ENCODE measurements at places on chromosomes 16 and 17.

DNA sequence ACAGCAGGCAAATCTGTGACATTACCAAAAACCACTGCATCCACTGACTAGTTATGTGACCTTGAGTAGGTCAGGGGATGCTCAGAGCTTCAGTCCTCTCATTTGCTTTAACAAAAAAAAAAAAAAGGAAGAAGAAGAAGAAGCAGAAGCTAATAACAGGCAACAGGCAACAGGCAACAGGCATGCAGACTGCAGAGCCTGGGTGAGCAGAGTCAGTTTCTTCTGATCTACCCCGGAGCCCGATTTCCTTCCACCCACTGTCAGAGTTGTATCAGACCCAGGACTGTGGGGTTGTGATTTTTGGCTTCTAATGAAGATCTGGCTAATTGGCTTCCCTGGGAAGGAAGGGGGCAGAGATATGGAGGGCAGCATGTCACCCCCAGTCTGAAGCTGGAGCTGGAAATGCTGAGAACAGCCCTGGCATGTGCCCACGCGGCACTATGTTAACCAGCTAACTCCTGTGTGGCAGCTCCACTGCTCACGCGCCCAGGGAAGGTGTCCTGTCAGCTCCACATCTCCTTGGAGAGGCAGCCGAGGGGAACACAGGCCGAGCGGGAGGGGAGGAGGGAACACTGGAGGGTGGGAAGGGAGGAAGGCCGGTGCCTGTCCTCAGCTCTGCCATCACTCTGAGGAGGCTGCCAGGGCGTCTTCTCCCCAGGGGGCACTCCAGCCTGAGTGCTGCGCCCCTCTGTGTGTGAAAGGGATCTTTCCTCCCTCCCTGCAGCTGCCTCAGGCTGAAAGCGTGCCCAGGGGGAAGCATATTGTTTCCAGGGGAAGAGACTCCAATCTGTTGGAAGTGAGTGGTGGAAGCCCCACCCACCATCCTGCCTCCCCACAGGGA is 17.6 kb downstream of the SRCIN1 start:
- H3K4me1 ChIP-seq: peaks cover 32% of the 10 kb centered on the region
- H3K4me3 ChIP-seq: no peak overlapping the region

DNA sequence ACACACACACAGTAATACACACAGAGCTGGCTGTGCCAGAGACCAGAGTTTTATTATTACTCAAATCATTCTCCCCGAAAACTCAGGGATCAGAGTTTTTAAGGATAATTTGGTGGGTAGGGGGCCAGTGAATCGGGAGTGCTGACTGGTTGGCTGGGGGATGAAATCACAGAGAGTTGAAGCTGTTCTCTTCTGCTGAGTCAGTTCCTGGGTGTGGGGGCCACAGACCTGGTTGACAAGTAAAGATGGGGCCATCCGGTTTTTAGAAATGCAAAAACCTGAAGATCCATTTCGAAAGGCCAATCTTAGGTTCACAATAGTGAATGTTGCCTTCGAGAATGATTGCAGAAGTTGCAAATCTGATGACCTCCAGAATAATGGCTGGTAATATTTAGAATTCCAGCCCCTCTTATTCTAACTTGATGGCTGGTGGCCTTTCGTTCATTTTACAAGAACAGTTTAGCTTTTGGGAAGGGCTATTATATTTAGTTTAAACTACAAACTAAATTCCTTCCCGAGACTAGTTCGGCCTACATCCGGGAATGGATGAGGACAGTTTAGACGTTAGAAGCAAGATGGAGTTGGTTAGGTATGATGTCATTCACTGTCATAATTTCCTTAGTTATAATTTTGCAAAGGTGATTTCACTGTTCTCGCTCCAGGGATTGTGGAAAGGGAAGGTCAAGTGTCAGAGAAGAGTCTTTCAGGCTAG is 123.2 kb downstream of the KCNJ18 start:
- H3K27me3 ChIP-seq: no peaks in the 10 kb centered on the region
- no peak overlapping the region for H3K27ac ChIP-seq
- no peak overlapping the region for H3K4me3 ChIP-seq
- no peaks in the 10 kb centered on the region for H3K4me1 ChIP-seq

DNA sequence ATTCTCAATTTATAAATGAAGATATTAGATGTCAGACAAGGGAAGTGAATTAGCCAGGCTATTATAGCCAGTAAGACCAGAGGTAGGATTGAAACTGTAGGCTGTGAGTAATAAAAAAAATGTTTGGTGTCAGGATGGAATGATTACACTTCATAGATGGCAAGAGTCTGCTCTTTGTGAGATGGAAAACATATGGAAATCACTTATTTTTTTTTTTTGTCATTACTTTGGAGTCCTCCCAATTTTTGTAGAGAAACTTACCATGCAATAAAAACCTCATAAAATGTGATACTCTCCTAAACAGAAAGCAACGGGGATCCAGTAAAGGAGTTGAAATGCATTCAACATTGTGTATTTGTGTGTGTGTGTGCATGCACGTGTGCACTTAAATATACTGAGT is 532.7 kb upstream of the CDH8 start:
- H3K36me3 ChIP-seq: no peaks in the 10 kb centered on the region
- H3K4me3 ChIP-seq: no peak overlapping the region
- no peaks in the 10 kb centered on the region for H3K27me3 ChIP-seq
- DNase-seq: no peak

GRCh38 chr17:7336240-7337175 is at the start of gene ACAP1:
TSS of gene ACAP1 (plus strand) at chr17:7336529. CDS start at chr17:7336735, 206 bp downstream.
- H3K27ac ChIP-seq: peak within 1 kb of the TSS; percentile 93
- peaks cover 51% of the 10 kb centered on the region for H3K4me1 ChIP-seq
- no peaks in the 10 kb centered on the region for H3K27me3 ChIP-seq
- H3K36me3 ChIP-seq: peaks cover 19% of the 10 kb centered on the region
- H3K4me3 ChIP-seq: peak within 1 kb of the TSS; percentile 91

DNA sequence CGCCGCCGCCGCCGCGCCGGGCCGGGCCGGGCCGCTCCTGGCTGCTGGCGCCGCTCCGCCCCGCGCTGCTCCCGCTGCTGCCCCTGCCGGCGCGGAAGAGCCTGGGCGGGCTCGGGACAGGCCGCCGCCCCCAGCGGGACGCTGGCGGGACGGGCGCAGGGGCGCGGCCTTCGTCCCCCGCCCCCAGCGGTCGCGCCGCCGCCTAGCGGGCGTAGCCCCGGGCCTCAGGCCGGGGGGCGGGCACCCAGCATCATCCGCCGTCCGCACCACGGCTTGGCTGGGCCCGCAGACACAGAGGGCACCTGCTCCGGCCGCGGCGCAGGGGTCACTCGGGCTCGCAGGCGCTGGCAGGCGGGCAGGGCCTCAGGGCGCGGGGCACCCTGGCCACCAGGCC is at the start of gene AMFR:
Gene AMFR (minus strand): TSS at position 107 of the 394 bp plus-strand sequence. CDS start 218 bp downstream, outside the sequence.
- H3K4me3 ChIP-seq: peak within 1 kb of the TSS; percentile 98
- peaks cover 5% of the 10 kb centered on the region for H3K36me3 ChIP-seq
- peak; percentile 73 for DNase-seq
- H3K27me3 ChIP-seq: peaks cover 4% of the 10 kb centered on the region
